IgD-negative memory B cell (primary cell): ENCODE measurements at places on chromosomes 13 and 19. TPM values are rescaled to one million over a fixed set of nuclear protein-coding genes. Genes with fewer than 3 reads are reported as not detected.

The LRFN3 gene
- 0.15 TPM for polyA plus RNA-seq

The NEK3 gene
- polyA plus RNA-seq, result 8.3 TPM

The CAPN12 gene
- polyA plus RNA-seq, result 31.6 TPM

The KISS1R gene
- 3.9 TPM for polyA plus RNA-seq

The SMIM44 gene
- polyA plus RNA-seq, result not detected

The ARRDC5 gene
- polyA plus RNA-seq, result 1.2 TPM

The PIAS4 gene
- polyA plus RNA-seq, result 8.9 TPM

The LRRC8E gene
- polyA plus RNA-seq, result not detected

The ZNF829 gene
- 3.6 TPM for polyA plus RNA-seq

The FBN3 gene
- not detected for polyA plus RNA-seq

The OR10H1 gene
- polyA plus RNA-seq, result not detected

The SPC24 gene
- polyA plus RNA-seq, result not detected

The SHISA7 gene
- not detected for polyA plus RNA-seq

The SERTAD1 gene
- 13.2 TPM for polyA plus RNA-seq

The TJP3 gene
- 4.9 TPM for polyA plus RNA-seq

The ATP13A1 gene
- 59.0 TPM for polyA plus RNA-seq

The ZNF808 gene
- polyA plus RNA-seq, result 8.8 TPM

The STARD13 gene
- not detected for polyA plus RNA-seq

The ICAM5 gene
- not detected for polyA plus RNA-seq

The ZIM2 gene
- polyA plus RNA-seq, result not detected

The VSTM2B gene
- not detected for polyA plus RNA-seq
